Posterior cingulate gyrus (tissue), 11 donors: ENCODE measurements at places on chromosomes 7 and 10.

GRCh38 chr7:35905555-35905954 is 104.7 kb downstream of the SEPTIN7 start:
- DNase-seq: no peak

DNA sequence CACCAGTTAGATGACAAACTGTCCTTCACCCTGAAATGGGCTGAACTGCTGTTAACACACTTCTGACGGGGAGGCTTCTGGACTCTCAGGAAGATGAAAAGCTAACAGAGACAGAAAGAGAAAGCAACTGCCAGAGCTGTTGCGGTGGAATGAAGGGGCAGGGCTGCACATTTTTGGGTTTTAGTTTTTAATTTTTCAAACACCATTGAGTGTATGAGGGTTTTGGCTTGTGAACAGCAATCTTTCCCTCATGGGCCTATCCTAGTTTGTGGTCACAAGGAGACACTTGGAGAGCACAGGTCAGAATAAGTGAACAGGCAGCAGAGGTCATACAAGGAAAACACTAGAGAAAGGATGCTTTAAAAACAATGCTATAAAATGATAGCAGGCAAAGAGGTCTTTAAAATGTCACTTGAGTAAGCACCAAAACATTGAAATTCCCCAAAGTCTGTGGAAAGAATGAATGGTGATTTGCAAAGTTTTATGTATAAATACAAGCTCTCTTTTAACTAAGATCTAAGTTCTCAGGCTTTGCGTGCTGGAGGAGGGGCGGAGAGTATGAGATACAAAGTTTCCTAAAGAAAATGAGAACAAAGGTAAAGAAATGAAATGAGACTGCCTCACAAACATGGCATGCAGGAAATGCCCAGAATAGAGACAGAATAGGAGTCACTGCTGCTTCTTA is 101.4 kb upstream of the GLI3 start:
- no peak for DNase-seq

DNA sequence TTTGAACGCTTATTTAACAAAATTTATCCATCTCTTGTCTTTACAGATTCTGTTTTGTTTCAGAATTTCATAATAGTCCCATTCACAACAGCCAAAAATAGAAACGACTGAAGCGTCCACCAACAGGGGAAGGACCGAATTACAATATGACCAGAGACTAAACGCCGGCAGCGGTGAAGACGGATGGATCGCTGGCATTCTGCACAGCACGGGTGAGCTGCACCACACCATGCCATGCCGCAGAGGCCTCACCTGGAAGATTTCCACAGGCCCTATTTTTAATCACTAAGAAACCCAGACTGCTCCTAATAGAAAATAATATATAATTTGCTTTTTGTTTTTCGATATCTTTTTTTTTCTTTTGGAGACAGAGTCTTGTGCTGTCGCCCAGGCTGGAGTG is 91.0 kb downstream of the ELFN1 start:
- DNase-seq: no peak

GRCh38 chr10:11551916-11552602 is 59.4 kb downstream of the USP6NL start:
- DNase-seq: no peak

GRCh38 chr7:16742547-16742946 is 11.0 kb upstream of the TSPAN13 start:
- no peak for DNase-seq

- no peak for DNase-seq
These were observed 29.2 kb upstream of the PROSER2 start for GRCh38 chr10:11793762-11794479.

- no peak for DNase-seq
These were observed 26.6 kb downstream of the DIP2C start for GRCh38 chr10:662686-663465.

DNA sequence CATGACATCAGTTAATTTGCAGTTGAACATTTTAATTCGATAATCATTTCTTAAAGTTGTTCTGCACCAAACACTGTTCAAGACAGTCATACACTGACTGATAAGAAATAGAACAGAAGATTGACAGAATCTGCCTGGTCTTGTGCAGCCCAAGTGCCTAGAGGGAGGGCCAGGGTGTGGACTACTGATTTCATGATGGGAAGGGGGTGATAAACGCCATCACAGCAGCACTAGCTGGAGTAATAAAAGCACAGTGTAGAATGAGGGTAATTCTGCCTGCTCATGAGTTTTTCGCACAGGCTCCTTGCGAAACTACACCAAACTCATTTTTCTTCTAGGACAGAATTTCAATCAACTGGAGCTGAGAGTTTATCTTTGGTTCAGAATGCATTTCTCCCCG is 270.1 kb downstream of the ARL4A start:
- no peak for DNase-seq

DNA sequence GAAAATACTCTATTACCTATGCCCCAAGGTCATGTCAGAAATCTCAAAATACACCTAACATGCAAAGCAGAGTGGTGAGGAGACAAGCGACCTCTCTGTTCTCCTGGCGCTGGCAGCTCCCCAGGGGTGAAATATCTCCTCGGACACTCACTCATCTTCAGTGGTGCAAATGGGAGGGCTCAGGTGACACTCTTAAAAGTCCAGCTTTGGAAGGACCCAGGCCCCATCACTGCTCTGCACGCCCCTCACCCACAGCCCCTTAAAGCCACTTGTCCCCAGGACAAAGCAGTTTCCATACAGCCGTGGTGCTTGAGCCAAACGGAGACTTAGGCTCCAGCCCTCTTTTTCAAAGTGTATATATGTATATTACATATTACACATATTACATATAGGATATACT is 12.4 kb downstream of the PRKAG2 start:
- peak; percentile 51 for DNase-seq

- DNase-seq: peak; percentile 34
These were observed 1.3 kb downstream of the SEMA3D start for GRCh38 chr7:85185424-85186082.

GRCh38 chr10:121087129-121087528 is 236.0 kb downstream of the WDR11 start:
- DNase-seq: no peak

DNA sequence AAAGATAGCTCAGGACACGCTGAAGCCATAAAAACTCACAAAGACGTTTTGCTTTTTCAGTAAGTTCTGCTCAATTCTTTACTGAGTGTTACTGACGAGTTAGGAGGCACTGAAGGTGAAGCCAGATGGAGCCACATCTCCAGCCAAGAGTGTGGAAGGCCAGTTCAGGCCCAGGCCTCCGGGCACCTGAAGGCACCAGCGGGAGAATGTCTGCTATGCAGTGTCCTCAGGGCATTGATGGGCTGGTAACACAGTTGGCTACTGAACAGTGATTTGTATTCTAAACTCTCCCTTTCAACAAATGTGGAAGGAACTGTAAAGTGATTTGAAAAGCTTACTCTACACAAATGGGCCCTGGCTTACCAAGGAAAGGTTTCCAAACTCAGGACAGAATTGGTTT is 64.8 kb upstream of the SVIL start:
- DNase-seq: no peak

- no peak for DNase-seq
These were observed 59.4 kb downstream of the EBLN1 start for GRCh38 chr10:22158426-22158825.

DNA sequence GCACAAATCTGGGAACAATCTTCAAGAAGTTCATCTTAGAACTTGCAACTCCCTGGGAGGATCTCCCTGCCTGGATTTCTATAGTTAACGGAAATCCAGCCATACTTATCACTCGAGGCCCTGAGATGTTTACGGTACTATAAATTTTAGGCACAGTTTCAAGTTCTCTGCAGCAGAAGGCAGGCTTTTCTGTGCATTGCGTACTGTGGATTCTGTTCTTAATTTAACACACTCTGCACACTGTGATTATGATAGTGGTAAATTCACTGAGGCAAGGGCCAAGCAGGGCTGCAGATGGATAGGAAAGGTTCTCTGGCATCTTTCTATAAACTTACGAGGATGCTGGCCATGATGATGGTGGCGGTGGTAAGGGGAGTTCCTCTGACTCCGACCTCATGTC is 10.6 kb downstream of the INHBA start:
- no peak for DNase-seq

- DNase-seq: peak; percentile 88
These were observed 1.8 kb downstream of the LAMB1 start for GRCh38 chr7:108000875-108001763.

GRCh38 chr7:87151729-87152111 is 533 bp upstream of the DMTF1 start:
- no peak for DNase-seq

DNA sequence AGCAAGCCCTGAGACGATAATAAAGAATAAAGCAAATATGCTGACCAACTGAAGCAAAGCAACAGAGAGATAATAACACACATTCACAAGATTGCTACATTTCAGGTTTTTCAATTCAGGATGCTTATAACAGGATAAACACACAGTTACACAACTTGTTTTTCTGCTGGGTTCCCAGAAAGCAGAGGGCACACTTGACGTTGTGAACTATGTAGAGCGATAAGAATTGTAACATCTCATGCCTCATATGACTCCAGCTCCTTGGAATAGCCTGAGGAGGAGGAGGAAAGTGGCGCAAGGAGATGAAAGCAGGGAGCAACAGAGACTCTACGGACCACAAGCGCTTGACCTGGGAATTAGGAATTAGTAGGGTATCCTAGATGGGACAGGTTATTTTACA is 201.7 kb downstream of the SKAP2 start:
- no peak for DNase-seq
